ENCODE measurements at places on chromosomes 7 and 10. TPM values are rescaled to one million over a fixed set of nuclear protein-coding genes. Genes with fewer than 3 reads are reported as not detected.

STEAP2 gene
- total RNA-seq, result 13.4 TPM

COL17A1 gene
- 3.5 TPM for total RNA-seq

DNA sequence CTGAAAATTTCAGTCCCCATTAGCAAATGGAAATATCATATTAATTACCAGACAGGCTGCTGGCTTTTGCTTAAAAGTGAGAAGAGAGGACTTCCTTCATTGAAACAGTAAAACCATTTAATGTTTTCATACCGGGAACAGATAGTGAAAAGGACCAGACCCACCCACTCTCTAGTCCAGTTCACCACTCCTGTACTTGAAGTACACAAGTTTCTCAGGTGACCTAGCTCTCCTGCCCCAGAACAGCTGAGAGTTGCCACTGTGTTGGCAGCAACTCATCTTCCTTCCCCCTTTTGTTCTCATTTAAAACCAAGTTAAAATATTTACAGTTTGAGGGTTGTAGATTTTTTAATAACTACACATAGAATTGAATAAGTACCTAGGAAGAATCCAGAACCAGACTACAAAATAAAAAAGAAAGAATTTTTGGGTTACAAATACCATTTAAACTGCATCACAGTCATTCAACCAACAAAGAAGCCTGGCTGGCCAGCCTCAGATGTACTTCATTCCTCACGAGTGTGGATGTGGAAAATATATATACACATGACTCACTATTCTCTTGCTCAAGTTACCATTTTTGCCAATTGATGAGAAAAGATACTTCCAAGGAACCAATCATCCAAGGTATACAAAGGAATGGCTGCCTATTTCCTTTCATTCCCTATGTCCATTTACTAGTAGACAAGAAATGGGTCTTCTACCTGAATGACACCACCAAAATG lies 68.1 kb downstream of the VPS41 start:
- H3K4me3 ChIP-seq, result no peak overlapping the region
- no peaks in the 10 kb centered on the region for H3K27me3 ChIP-seq

UBE3C gene
- total RNA-seq, result 68.3 TPM

GRCh38 chr10:15237351-15237750 lies 68.9 kb upstream of the NMT2 start:
- H3K36me3 ChIP-seq, result no peaks in the 10 kb centered on the region
- H3K27ac ChIP-seq, result no peak overlapping the region
- H3K4me3 ChIP-seq, result no peak overlapping the region
- no peak for DNase-seq

DNA sequence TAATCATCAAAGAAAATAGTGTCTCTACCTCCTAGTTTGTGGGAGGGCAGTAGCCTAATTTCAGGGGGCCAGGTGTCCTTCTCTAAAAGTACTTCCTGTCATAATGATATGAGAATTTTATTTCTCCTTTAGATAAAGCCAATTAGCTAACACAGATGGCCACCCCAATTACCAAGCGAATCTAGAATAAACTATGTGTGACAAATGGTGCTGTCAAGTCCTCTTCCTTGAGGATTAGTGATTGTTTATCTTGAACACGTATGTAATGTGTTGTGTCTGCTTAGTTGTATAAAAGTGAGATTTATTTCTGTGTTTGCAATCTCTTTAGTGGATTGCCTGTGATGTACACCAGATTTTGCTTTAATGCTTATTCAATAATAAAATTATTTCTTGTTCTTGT lies 1120.0 kb downstream of the SORCS1 start:
- no peak overlapping the region for H3K4me3 ChIP-seq
- DNase-seq, result no peak
- H3K4me1 ChIP-seq, result no peaks in the 10 kb centered on the region
- no peaks in the 10 kb centered on the region for H3K27me3 ChIP-seq
- no peak overlapping the region for H3K27ac ChIP-seq

GRCh38 chr7:119223930-119224329 lies 999.4 kb downstream of the ANKRD7 start:
- H3K27me3 ChIP-seq, result no peaks in the 10 kb centered on the region
- H3K4me3 ChIP-seq, result no peak overlapping the region
- no peaks in the 10 kb centered on the region for H3K36me3 ChIP-seq
- H3K4me1 ChIP-seq, result no peaks in the 10 kb centered on the region
- DNase-seq, result no peak

GRCh38 chr10:99329554-99330346 lies 594 bp downstream of the CNNM1 start:
- no peak for DNase-seq
- no peak overlapping the region for H3K27ac ChIP-seq
- H3K4me1 ChIP-seq, result no peaks in the 10 kb centered on the region
- no peaks in the 10 kb centered on the region for H3K36me3 ChIP-seq

SEMA3D gene
- 1.4 TPM for total RNA-seq

GRCh38 chr10:81108516-81109199 lies 571.0 kb downstream of the SH2D4B start:
- H3K36me3 ChIP-seq, result no peaks in the 10 kb centered on the region
- DNase-seq, result no peak
- no peak overlapping the region for H3K27ac ChIP-seq

GRCh38 chr7:155449008-155449868 lies 8.7 kb upstream of the EN2 start:
- no peak overlapping the region for H3K27ac ChIP-seq
- DNase-seq, result no peak
- no peaks in the 10 kb centered on the region for H3K36me3 ChIP-seq

Measured in HCT116 (cell line).